CD4-positive, alpha-beta memory T cell (primary cell): ENCODE measurements at places on chromosomes 7 and 10. TPM values are rescaled to one million over a fixed set of nuclear protein-coding genes. Genes with fewer than 3 reads are reported as not detected.

PRSS1 gene
- total RNA-seq = 0.44 TPM

GSAP gene
- 20.5 TPM for total RNA-seq

CCDC186 gene
- 39.1 TPM for total RNA-seq

ANKRD30A gene
- not detected for total RNA-seq

PPP1R17 gene
- total RNA-seq = not detected

NRG3 gene
- total RNA-seq = not detected

DNA sequence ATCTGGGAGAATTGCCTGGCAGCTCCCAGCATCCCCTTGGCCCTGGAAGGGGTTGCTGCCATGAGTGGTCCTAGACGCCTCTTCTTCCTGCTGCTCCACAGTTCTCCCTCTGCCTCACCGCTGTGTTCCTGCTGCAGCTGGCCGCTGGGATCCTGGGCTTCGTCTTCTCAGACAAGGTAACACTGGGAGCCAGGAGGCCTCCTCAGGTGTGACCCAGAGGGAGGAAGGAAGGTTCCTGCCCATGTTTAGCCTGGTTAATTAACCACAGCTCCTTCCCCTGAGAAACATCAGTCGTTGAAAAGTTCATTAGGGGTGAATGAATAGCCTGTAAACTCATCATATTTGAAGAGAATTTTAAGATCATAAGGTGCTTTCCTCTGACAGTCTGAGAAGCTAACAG, 18.2 kb downstream of the TSPAN33 start:
- no peaks in the 10 kb centered on the region for H3K36me3 ChIP-seq
- H3K27ac ChIP-seq = no peak overlapping the region
- H3K4me3 ChIP-seq = no peak overlapping the region
- H3K27me3 ChIP-seq = no peaks in the 10 kb centered on the region
- no peak for DNase-seq
- H3K4me1 ChIP-seq = no peaks in the 10 kb centered on the region

- H3K4me3 ChIP-seq = no peak overlapping the region
- no peak for DNase-seq
- no peaks in the 10 kb centered on the region for H3K4me1 ChIP-seq
- H3K27ac ChIP-seq = no peak overlapping the region
- H3K27me3 ChIP-seq = no peaks in the 10 kb centered on the region
- no peaks in the 10 kb centered on the region for H3K36me3 ChIP-seq
These were observed 485.1 kb upstream of the KLF6 start for GRCh38 chr10:4270116-4270515.

DNA sequence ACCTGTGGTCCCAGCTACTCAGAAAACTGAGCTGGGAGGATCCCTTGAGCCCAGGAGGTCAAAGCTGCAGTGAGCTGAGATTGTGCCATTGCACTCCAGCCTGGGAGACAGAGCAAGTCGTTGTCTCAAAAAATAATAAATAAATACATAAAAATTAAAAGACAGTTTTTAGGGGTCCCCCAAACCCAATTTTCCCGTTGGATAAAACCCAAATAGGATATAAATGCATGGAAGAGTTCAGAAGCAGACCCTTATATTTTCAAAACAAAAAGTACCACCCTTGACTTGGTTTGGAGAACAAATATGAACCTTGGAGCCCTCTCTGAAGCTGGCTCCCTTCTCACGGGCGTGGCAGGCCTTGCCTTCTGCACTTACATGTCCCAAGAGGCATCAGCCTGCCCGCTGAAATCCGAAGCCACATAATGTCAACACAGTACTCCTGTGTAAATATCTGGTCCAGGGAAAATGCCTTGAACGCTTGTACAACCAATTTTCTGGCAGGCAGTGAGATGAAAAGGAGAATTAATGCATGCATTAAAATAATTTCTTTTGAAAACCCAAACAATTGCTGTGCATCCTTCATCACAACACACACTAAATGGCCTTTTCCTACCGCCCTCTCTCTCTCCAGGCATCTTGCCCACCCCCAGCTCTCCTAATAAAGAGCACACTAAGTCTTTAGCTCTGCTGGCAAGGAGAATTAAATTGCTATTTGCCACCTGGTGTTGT, 46.4 kb upstream of the PARD3 start:
- H3K36me3 ChIP-seq = no peaks in the 10 kb centered on the region
- H3K4me1 ChIP-seq = no peaks in the 10 kb centered on the region
- no peak overlapping the region for H3K4me3 ChIP-seq
- no peak overlapping the region for H3K27ac ChIP-seq
- H3K27me3 ChIP-seq = no peaks in the 10 kb centered on the region

DNA sequence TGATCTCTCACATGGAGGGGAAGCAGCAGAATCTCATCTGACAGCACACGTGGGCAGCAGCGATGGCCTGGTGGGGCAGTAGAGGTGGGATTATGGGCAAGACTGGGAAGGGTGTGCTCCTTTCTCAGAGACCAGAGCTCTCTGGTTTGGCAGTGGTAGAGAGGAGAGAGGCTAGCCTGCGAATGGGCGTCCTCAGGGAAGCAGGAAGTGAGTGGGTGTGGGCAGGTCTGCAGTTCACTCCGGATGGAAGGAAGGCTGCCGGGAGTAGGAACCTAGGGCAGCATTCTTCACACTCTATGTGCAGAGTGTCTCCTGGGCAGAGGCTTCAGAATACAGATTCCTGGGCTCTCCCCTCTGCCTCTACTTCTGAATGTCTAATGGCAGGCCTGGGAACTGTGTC, 162.8 kb upstream of the BMPER start:
- H3K27ac ChIP-seq = no peak overlapping the region
- H3K4me3 ChIP-seq = no peak overlapping the region
- H3K27me3 ChIP-seq = no peaks in the 10 kb centered on the region
- H3K36me3 ChIP-seq = no peaks in the 10 kb centered on the region

- no peaks in the 10 kb centered on the region for H3K27me3 ChIP-seq
- no peak for DNase-seq
- peaks cover 36% of the 10 kb centered on the region for H3K4me1 ChIP-seq
- H3K36me3 ChIP-seq = no peaks in the 10 kb centered on the region
- peak overlapping the region; percentile 1 for H3K27ac ChIP-seq
These were observed 68.4 kb upstream of the PDCD4 start for GRCh38 chr10:110803239-110803749.

GRCh38 chr7:114931656-114932011, 9.7 kb downstream of the MDFIC start:
- peak overlapping the region; percentile 59 for H3K27ac ChIP-seq
- H3K36me3 ChIP-seq = no peaks in the 10 kb centered on the region
- peak overlapping the region; percentile 62 for H3K4me3 ChIP-seq
- H3K4me1 ChIP-seq = peaks cover 96% of the 10 kb centered on the region

- H3K36me3 ChIP-seq = no peaks in the 10 kb centered on the region
- H3K27me3 ChIP-seq = no peaks in the 10 kb centered on the region
- H3K4me3 ChIP-seq = no peak overlapping the region
- no peak overlapping the region for H3K27ac ChIP-seq
- peaks cover 5% of the 10 kb centered on the region for H3K4me1 ChIP-seq
These were observed 62.5 kb upstream of the KMT2E start for GRCh38 chr7:104951546-104951945.

DNA sequence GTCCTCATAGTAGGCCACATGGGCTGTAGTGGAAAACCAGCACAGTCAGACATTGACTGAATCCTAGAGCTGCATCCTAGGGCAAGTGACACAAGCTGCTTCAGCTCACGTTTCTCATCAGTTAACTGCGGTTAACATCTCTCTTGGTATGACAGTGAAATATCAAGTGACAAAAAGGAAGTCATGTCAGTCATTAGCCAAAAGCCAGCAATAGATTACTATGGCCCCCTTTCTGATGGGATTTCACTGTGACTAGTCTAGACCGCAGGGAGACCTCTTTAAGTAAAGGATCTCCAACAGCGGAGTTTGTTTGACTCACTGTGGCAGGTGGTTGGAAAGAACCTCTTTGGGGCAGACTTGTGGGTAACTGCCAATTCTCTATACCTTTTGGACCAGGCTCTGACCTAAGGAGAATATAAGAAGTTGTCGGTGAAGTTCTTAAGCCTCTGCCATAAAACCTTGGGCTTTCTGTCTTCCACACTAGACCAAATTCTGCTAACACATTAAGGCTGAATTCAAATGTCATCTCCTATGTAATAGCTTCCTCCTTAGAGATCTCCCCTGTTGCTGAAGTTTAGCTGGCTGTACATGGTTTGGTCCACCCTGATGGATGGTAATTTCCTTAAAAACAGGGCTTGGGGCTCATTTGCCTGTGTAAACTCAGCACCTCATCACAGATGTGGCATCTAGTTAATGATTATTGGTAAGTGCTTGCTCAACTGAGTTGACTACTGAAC, 115.3 kb downstream of the SGMS1 start:
- peak; percentile 62 for DNase-seq
- H3K4me1 ChIP-seq = peaks cover 63% of the 10 kb centered on the region
- H3K4me3 ChIP-seq = no peak overlapping the region
- H3K27ac ChIP-seq = no peak overlapping the region
- no peaks in the 10 kb centered on the region for H3K27me3 ChIP-seq
- no peaks in the 10 kb centered on the region for H3K36me3 ChIP-seq

DNA sequence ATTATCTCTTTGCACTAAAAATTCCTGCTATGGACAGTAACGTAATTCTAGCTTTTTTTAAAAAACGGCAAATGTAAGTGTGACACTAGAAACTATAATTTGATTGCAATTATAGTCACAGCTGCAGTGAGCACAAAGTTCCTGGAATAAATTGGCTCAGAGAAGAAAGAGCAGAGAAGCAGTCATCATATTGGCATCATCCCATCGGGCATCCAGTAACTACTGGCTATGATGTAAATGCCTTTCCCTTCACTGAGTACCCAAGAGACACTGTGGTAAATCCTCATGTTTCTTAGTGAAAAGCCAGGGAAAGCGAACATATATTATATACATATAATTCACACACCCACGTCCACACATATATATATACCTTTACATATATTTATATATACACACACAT, 43.6 kb downstream of the PIP4K2A start:
- no peak overlapping the region for H3K27ac ChIP-seq
- no peaks in the 10 kb centered on the region for H3K36me3 ChIP-seq
- H3K27me3 ChIP-seq = no peaks in the 10 kb centered on the region
- no peak for DNase-seq
